Activated CD8-positive, alpha-beta T cell treated with anti-CD3 and anti-CD28 coated beads, Interleukin-2, amount 10 ng/mL, durations not matched to agents 7 days and 5 days (primary cell): ENCODE measurements at places on chromosomes 2 and 18. TPM values are rescaled to one million over a fixed set of nuclear protein-coding genes. Genes with fewer than 3 reads are reported as not detected.

DNA sequence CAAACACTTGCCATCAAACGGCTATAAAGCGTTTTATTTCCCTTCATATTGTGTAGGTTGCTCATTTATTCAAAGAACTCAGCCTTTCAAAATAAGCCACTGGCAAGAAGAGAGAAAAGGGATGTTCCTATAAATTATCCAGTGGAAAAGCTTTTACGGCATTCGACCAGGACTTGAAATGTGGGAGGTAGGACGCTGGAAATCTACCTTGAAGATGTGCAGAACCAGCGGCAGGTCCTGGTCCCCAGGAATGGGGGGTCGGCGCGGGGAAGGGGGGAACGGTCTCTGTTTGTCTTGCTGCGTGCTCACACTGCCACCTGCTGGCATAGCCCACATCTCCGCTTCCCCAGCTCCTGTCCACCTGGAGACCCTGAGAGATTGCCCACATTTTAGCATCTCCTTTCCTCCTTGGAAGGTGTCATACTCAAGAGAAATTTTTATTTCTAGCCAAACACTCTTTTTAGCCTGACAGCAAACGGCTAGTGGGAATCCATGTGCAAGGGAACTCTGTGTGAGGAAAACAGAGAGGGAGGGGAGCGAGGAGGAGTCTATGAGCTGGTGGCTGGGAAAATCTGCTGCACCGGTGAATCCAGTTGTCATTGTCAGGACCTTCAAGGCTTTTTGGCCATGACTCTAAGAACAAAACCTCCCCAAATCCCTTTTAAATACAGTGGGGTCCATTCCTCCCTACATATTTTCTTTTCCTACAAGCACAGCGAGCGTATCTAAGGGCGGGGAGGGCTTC is 349.0 kb upstream of the PKDCC start:
- peaks cover 3% of the 10 kb centered on the region for H3K27me3 ChIP-seq
- H3K4me3 ChIP-seq: no peak overlapping the region
- H3K36me3 ChIP-seq: no peaks in the 10 kb centered on the region
- no peak for DNase-seq
- no peak overlapping the region for H3K27ac ChIP-seq
- H3K4me1 ChIP-seq: no peaks in the 10 kb centered on the region

DNA sequence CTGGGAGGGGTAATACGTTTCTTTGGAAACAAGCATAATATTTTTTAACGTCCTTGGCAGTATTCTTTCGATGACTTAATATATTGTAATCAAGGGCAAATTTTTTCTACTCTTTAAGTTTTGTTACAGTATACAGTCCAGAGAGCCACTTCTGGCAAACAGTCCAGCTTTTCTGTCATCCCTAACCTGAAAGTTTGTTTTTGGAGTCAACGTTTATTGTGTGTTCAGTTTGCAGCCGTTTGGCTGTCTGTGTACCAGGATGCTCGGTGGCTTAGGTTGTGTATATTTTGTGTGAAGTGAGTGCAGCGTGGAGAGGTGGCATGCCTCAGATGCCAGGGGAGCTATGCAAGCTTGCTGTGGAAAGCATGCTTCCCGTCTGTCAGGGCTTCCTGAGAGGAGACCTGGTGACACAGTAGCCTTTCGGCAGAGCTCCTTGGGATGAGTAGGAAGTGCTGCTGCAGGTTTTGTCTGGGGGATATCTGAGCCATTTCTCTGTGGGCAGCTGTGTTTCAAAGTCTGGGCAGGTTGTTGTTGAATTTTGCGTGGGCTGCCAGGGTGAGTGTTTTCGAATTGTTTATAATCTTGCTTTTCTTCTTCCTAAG is 14.7 kb downstream of the MAP3K20 start:
- no peak overlapping the region for H3K27ac ChIP-seq
- H3K36me3 ChIP-seq: peaks cover 10% of the 10 kb centered on the region
- no peak overlapping the region for H3K4me3 ChIP-seq

GRCh38 chr2:10753156-10753555 is 31.7 kb downstream of the ATP6V1C2 start:
- H3K36me3 ChIP-seq: no peaks in the 10 kb centered on the region
- DNase-seq: no peak
- H3K4me3 ChIP-seq: no peak overlapping the region
- H3K4me1 ChIP-seq: no peaks in the 10 kb centered on the region

The MYL1 gene
- not detected for total RNA-seq

The TNS1 gene
- total RNA-seq: 28.9 TPM
